Right renal cortex interstitium (tissue), 3 donors: ENCODE measurements at places on chromosomes 1 and 21. TPM values are rescaled to one million over a fixed set of nuclear protein-coding genes. Genes with fewer than 3 reads are reported as not detected.

FYB2 gene
- 1.2 TPM for polyA plus RNA-seq

TSSK3 gene
- polyA plus RNA-seq: 1.3 TPM

LRRC7 gene
- polyA plus RNA-seq: 4.5 TPM

DNA sequence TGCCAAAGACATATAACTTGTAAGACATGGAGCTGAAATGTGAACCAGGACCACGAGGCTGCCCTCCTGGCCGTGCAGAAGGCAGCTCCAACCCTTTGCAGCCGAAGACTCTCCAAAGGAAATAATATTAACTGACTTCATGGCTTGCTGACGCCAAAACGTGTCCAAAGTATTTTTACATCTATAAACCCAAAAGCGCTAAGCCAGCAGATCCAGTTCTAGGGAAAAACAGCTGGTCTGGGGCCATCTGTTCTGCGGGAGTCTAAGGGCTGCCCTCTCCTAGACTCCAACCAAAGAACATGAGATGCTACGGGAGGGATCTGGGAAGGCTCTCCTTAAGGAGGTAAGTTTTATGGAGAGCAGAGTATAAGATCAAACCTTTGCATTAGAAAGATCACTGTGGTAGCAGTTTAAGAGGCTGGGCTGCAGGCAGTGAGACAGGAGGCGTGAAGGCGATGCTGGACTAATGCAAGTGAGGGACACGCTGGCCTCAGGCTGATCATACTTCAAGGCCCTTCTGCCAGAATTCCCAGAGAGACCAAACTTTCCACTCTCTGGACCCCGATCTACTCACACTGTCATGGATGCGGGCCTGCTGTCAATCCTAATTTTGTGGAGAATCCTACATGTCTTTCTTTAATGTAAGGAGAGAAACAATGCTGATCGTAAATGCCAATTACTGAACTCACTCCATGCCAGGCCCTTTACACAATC lies 1.2 kb downstream of the TMEM53 start:
- DNase-seq: no peak

- no peak for DNase-seq
These were observed 273.2 kb downstream of the USP25 start for GRCh38 chr21:16002874-16003466.

KCNJ15 gene
- polyA plus RNA-seq: 261 TPM
